ENCODE measurements at places on chromosomes 6 and 20. TPM values are rescaled to one million over a fixed set of nuclear protein-coding genes. Genes with fewer than 3 reads are reported as not detected.
A peak's percentile ranks its signal among the peaks of the same experiment; 100 is the strongest.

VWA7 gene
- 8.1 TPM for polyA plus RNA-seq

DNA sequence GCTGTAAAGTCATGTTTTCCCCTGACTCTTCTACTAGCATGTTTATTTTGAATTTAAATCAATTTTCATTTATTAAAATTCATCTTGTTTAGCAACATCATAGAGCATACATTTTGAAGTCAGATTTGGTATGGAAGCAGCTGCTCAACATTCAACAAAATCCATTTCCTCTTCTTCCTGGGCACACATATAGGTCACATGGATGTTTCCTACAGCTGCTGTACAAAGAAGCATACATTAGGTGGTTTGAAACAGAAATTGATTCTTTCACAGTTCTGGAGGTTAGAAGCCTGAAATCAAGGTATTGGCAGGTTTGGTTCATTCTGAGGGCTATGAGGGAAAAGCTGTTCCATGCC lies 495.2 kb downstream of the RFPL4B start:
- no peak for DNase-seq

CRIP3 gene
- polyA plus RNA-seq = 24.0 TPM

- no peak for DNase-seq
These were observed 113.9 kb downstream of the WDR27 start for GRCh38 chr6:169587975-169588374.

RBPJL gene
- not detected for polyA plus RNA-seq

- DNase-seq = no peak
These were observed 103.7 kb downstream of the OGFRL1 start for GRCh38 chr6:71392276-71392675.

DNA sequence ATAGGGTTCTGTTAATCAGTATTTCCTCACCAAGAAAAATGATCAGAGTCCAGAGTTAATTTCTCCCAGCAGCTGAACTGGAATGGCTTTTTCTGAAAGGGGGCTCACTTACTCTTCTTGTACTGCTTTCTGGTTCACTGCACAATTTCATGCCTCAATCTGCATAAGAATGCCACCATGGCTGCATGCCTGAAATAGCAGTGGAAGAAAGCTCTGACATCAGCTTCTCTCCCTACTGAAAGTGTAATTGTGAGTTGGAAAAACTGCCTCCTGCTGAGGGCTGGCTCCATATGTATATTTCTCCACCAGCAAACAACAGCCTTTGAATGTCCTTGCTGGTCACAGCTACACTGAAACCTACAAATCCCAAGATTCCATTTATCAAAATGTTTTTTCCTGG lies 1027.2 kb upstream of the GJE1 start:
- DNase-seq = peak; percentile 80

DNA sequence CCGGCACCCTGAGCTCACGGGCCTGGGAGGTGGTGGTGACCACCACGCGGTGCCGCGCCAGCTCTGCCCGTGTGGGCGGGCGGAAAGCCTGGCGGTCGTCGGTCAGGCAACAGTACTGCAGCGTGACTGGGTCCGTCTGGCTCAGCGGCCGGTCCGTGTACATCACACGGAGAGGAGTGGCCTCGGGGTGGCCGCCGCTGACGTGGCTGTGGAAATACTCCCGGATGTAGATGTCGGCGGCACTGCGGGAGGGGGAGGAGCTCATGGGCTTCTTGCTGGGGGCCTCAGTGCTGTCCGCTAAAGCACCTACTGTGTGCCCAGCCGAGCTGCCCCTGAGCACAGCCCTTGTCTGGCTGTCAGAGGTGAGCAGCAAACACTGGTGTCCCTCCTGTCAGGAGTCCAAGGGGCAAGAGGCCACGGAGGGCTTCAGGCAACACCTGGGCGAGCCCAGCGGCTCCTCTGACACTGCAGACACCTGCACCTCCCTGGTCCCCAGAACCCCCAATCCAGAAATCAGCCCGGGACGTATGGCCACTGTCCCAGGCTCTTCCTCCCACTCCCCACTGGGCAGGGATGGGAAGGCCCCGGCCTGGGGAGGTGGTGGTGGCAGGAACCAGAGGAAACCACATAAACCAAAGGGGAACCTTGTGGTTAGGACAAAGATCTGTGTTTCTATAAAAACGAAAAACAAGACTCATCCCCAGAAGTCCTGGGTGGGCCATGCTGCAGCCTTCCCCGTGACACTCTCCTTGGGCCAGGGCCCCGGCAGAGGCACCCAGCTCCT lies 6.5 kb downstream of the HELZ2 start:
- DNase-seq = no peak

GRCh38 chr6:3753228-3753835 lies 1.8 kb upstream of the PXDC1 start:
- DNase-seq = no peak

MYLIP gene
- polyA plus RNA-seq = 9.8 TPM

GRCh38 chr6:160127270-160128124 lies 5.9 kb downstream of the SLC22A1 start:
- DNase-seq = no peak

Measured in brain (organoid and tissue), 16 donors.